ENCODE measurements at places on chromosomes 3 and 15.

- peak; percentile 87 for DNase-seq
These were observed 308.4 kb downstream of the RPLP1 start for GRCh38 chr15:69760890-69761568.

- DNase-seq = no peak
These were observed 11.6 kb downstream of the GPR160 start for GRCh38 chr3:170049146-170050000.

DNA sequence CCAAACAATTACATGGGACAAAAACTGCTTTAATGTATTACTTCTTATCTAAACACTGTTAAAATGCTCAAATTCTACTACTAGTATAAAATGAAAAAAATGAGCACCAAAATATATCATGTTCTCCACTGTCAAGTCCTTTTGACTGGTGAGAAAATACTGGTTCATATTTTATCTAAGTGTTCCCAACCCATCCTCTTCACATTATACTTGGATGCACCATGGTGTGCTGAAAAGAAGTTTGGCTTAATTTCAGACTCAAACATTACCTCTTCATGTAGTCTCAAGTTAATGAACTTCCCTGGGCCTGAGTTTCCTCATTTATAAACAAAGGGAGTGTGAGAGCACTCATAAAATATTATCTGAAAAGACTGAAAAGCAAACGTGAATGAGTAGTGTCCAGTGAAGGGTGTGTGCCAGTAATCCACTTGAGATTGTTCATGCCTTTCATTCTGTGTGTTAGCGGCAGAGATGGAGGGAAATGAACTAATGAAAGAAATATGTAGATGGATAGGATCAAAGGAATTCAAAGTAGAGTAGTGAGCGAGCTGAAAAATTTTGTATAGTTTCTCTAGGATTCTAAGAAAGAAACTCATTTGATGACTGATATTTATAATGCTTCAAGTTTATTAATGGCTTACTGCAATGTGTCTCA, 263.2 kb downstream of the NLGN1 start:
- DNase-seq = no peak

DNA sequence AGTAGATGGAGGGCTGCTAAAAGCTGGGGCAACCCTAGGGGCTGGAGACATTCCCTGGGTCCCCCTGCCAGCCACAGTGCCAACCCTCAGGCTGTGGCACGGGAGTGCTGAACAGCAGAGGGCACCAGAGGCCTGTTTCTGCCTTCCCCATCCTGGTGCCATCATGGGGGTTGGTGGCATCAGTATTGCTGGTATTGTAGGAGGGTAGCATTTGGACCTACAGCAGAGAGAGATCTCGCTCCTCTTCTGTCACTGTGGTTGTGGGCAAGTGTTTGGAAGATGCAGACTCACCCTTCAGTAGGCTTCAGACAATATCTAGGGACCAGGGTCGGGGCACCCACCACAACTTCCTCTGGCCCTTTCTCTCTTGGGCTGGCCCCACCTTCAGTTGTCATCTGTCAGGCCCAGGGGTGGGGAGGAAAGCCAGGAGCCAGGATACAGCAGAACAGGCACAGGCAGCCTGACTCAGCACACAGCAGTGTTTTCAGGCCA, 123.5 kb downstream of the RPLP1 start:
- peak; percentile 79 for DNase-seq

GRCh38 chr15:35998663-35999602, 453.0 kb upstream of the DPH6 start:
- DNase-seq = no peak

- DNase-seq = no peak
These were observed 44.4 kb upstream of the SSR3 start for GRCh38 chr3:156599089-156599874.

GRCh38 chr3:134034005-134034785, 4.5 kb upstream of the SLCO2A1 start:
- no peak for DNase-seq

- DNase-seq = no peak
These were observed 70.5 kb upstream of the FOXB1 start for GRCh38 chr15:59933607-59934006.

- no peak for DNase-seq
These were observed 19.9 kb downstream of the PLA2G4F start for GRCh38 chr15:42136513-42136912.

DNA sequence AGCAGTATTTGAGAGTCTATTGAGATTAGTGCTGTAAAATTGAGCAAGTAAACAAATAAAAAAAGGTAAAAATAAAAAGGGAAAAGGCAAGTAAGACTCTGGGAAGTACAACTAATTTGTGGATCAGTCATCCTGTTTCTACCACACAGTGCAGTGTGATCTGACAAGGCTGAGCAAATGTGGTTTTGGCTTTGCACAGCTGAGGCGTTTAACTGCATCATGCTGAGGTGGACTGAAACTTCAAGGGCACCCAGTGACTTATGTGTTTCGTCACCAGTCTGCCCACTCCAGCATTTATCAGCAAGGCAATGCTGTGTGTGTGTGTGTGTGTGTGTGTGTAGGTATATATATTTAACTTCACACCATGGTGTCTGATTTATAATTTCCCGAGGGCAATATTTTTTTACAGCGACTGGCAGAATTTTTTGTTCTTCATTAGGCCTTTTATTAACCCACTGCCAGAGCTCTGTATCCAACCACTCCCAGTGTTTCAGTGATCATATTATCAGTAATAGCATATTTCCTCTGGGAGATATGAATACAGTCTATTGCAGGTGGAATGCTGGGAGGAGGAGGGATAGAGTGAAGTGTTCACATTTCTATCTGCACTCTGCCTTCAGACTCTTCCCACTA, 131.5 kb upstream of the SATB1 start:
- DNase-seq = peak; percentile 34

- no peak for DNase-seq
These were observed 13.4 kb downstream of the TMEM43 start for GRCh38 chr3:14138109-14138877.

DNA sequence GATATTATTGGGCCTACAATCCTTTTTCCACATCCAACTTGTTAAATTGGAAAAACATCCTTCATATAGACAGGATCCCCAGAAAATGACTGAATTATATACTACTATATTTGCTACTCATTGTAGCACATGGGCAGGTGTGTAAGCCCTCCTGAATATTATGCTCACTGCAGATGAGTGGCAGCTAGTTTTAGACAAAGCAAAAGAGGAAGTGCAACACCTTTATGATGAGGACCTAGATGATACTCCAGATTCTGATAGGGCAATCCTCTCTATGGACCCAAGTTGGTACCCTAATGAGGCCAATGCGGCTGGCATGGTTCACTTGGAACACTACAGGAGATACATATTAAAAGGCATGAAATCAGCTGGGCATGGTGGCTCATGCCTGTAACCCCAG, 119.1 kb upstream of the PLCL2 start:
- DNase-seq = no peak

DNA sequence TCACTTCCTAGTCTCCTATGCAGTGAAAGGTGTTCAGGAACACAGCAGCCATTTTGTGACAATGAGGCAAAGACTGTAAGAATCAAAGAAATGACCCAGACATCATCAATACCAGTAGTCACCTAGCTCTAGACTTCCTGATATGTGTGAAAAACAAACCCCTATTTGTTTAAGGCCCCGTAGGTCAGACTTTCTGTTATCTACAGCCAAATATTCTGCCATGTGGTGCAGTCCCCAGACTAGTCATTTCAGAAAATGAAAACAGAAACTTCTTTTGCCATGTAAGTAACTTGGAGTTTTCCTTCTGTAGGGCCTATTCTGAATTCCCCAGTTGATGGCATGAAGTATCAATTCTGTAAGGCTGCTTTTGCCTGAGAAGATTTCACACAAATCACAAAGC, 181.7 kb upstream of the SNTN start:
- no peak for DNase-seq

- DNase-seq = no peak
These were observed 203.4 kb downstream of the FOXP1 start for GRCh38 chr3:71380096-71380495.

DNA sequence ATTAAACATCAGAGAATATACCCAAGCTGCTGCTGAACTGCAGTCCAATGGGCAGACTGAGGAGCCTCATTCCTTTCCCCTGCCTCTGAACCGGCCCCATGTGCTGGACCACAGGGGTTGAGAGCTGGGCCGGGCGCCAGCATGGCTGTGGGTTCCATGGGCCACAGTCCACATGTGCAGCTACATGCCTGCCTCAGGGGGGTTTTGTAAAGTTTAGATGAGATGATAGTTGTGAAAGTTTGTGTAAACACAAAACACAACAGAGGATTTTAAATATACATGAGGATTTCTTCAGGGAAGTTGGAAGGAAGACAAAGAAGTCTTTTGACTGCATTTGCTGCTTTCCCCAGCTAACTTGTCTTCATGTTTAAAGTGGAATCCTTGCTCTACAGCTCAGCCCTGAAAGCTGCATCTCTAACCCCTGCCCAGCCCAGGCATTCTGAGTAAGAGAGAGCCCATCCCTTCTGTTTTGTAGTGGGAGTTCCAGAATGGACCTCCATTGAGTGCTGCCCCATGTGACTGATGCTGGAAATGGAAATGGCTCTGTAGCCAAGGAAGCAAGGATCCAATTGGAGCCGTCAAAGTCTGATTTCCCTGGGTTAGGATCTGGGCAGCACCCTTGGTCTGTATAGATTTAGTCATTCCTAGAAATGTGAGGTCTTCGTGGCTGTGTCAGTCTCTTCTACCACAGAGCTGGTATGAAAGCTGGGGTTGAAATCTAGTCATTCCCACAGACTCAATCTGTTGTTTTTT, 17.5 kb downstream of the SLC12A8 start:
- no peak for DNase-seq

- no peak for DNase-seq
These were observed 38.8 kb upstream of the PLXND1 start for GRCh38 chr3:129645286-129645685.

DNA sequence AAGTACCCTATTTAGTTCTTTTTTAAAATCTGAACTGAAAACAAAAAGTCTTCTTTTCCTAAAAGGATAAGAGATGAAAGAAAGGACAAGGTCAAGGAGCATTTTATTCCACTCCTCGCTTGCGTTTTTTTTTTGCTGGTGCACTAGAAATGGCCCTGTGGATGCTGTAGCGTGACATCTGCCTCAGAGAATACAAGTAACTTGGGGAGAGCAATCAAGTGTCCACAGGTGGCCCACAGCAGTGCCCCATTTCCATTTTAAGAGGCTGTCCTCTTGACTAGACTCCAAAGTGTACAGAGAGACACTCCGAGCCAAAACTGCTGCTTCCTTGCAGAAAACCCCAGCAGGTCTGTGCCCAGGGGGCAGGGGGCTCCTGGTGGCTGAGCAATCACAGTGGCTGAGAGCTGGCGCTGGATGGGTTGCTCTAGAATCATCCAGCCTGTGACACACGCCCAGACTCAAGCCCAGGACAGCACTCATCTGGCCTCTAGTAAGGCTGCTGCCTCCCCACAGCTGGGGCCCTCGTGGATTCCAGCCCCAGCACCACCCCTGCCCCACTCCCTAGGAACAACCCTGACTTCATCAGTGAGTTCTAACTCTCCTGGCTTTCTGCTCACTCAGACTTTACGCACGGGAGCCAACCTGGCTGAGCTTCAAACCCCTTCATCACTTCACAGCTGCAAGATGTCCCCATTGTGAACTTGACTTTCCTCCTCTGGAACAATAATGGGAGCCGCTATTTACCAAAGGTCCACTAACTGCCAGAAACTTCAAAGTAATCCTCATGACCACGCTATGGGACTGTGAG, 71.1 kb upstream of the SPATA12 start:
- DNase-seq = no peak

DNA sequence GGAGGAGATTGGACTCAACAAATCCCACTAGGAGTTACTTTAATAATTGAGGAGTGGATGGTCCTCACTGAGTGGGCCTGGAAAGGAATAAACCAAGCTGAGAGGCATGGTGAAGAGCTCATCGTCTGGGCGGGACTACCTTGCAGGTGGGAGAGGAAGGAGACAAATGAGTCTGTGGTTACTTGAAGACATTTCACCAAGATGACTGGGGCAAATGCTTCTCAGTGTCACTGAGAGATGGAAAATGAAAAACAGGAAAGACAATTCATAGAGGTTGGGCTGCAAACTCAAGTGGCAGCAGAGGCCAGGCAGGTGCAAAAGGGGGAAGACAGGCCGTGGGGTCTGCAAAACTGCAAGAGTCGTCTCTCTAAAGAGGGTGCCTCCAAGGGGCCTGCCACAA, 1.5 kb upstream of the ARHGAP31 start:
- peak; percentile 62 for DNase-seq

GRCh38 chr3:124837065-124837464, 50.1 kb downstream of the ITGB5 start:
- peak; percentile 4 for DNase-seq

GRCh38 chr3:32123620-32124019, 17.2 kb downstream of the GPD1L start:
- DNase-seq = no peak

Measured in CD4-positive, alpha-beta T cell treated with Interleukin-6 for 4 hours (primary cell).